A549 (cell line): ENCODE measurements at places on chromosomes 13 and 19.

GRCh38 chr19:29495901-29496441 lies 29.8 kb upstream of the VSTM2B start:
- DNase-seq = no peak

DNA sequence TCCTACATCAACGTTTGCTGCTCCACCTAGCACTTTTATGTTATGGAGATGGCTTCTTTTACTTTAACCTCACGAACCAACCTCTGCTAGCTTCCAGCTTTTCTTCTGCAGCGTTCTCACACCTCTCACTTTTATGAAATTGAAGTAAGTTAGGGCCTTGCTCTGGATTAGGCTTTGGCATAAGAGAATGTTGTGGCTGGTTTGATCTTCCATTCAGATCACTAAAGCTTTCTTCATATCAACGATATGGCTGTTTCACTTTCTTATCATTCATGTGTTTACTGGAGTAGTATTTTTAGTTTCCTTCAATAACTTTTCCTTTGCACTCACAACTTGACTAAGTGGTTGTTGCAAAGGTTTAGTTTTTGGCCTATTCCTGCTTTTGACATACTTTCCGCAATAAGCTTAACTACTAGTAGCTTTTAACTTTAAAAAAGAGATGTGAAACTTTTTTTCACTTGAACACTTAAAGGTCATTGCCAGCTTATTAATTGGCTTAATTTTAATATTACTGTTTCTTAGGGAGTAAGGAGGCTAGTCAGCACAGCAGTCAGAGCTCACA lies 60.0 kb upstream of the SPRY2 start:
- DNase-seq = no peak

- no peak for DNase-seq
These were observed 307.7 kb downstream of the PCDH9 start for GRCh38 chr13:66922444-66922843.

DNA sequence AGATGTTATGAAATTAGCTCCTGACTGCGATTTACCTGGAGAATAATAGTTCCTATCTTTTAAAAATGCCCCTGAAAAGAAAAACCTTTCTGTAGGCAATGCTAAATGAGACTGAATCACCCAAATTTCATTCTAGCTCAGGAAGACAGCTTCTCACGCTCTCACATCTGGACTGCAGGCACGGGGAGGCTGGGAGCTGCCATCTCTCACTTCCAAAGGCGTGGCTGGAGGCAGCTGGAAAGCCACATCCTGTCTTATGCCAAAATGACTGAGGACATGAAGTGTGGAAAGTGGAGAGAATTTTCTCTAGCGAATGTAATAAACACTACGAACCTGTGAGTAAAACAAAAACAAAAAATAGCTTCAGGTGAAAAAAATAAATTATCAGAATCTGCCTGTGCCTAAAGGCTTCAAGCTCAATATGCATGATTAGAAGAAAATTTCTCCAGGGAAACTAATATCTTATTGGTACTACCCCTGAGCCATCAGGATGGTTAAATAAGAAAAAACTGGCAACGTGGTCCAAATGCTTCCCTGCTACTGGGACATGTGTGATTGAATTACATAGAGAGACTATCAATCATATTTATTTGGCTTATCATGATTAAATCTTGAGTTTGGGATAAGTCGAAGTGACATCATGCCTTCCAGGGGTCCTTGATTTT lies 58.1 kb upstream of the UBL3 start:
- no peak for DNase-seq

GRCh38 chr13:36146511-36147269 lies 15.5 kb upstream of the DCLK1 start:
- no peak for DNase-seq

GRCh38 chr19:40663695-40664692 lies 26.5 kb downstream of the NUMBL start:
- DNase-seq = no peak

GRCh38 chr13:78168981-78169380 lies 250.3 kb upstream of the EDNRB start:
- no peak for DNase-seq

GRCh38 chr19:14006766-14007562 lies 844 bp upstream of the RFX1 start:
- DNase-seq = no peak

DNA sequence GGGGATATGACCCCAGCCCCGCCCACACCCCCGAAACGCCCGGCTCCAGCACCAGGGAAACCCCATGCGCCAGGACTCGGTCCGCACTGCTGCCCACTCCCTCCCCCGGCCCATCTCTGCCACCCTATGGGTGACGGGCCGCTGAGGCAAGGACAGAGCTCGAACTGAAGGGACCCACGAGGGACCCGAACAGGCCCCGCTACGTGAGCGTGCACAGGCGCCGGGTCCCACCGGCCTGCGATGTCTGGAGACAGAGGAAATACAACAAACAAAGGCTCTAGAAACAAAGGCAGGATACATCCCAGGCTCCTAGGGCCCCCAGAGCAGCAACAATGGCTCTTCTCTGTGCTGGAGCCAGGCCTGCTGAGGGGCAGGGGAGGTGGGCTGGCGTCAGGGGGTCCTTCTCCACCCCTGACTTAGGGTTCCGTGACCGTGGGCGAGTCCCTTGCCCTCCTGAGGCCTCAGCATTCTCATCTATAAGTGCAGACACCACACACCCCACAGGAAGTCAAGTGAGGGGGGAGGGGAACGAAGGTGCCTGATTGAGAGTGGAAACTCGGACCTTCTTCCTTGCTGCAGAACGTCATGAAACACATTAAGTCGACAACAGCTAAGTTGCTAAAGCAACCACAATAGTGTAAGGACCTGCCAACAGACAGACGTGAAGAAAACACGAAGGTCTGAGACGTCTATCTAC lies 3.1 kb downstream of the ABHD17A start:
- DNase-seq = no peak

- peak; percentile 73 for DNase-seq
These were observed 150.2 kb downstream of the NDFIP2 start for GRCh38 chr13:79631051-79631659.

DNA sequence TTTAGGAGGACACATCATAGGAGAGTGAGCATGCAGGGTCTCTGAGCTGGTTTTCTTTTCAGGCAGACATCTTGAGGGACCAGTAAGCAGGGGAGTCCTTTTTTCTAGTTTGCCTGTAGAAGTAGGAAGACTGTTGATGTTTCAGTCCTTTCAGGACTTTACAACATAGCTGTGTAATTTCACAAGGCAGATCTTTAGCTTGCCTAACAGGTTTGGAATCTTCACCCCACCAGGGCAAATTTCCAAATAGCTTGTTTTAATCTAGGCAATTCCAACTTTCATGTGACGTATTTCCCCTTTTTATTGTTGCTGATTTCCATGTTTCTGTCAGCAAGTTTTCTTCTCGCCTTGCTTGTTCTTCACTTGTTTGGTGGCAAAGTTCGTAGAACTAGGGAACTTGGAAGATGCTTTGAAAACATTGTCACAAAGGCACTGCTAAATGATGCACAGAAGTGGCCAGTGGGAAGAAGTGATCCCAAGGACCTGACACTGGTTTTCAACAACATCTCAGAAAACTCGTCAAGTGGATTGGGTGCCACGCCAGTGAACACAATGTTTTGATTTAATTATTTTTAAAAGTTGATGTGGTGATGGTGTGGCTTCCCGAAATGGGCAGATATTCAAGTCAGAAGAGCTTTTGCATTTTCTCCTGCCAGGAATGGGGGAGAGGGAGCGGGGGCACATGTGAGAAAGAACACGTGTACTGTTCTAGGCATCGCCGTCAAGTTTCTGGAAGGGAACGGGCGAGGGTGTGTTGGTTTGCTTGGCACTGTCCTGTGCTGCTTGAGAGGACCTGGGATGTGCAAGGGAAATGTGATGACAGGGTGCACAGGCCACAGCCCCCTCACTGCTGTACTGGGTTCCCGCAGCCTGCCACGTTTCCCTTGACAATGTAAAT lies 418.6 kb downstream of the OXGR1 start:
- no peak for DNase-seq

DNA sequence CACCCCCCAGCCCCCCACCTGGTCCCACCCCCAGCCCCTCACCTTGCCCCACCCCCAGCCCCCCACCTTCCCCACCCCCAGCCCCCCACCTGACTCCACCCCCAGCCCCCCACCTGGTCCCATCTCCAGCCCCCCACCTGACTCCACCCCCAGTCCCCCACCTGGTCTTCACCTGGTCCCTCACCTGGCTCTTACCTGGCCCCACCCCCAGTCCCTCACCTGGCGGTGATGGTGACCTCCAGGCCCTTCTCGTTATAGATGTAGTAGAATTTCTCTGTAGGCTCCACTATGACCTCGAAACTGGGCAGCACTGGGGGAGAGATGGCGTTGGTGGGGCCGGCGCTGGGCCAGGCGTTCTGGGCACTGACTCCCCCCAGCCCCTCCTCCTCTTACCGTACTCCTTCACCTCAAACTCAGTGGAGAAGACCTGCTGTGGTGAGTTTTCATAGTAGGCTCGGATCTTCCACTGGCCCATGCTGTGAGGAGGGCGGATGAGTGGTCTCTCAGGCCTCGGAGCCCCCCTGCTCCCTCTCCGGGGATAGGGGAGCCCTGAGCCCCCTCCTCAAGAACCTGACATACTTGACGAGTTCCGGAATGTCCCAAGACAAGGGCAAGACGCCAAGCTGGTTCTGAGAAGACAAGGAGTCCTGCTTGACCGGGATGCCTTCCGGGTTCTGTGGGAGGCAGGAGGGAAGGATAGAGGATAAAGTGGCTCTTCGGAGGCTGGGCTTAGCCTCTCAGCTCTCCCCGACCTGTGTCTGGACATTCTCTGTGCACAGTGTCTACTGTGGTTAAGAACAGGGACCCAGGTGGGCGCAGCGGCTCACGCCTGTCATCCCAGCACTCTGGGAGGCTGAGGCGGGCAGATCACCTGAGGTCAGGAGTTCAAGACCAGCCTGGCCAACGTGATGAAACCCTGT lies 6.4 kb downstream of the C3 start:
- no peak for DNase-seq

DNA sequence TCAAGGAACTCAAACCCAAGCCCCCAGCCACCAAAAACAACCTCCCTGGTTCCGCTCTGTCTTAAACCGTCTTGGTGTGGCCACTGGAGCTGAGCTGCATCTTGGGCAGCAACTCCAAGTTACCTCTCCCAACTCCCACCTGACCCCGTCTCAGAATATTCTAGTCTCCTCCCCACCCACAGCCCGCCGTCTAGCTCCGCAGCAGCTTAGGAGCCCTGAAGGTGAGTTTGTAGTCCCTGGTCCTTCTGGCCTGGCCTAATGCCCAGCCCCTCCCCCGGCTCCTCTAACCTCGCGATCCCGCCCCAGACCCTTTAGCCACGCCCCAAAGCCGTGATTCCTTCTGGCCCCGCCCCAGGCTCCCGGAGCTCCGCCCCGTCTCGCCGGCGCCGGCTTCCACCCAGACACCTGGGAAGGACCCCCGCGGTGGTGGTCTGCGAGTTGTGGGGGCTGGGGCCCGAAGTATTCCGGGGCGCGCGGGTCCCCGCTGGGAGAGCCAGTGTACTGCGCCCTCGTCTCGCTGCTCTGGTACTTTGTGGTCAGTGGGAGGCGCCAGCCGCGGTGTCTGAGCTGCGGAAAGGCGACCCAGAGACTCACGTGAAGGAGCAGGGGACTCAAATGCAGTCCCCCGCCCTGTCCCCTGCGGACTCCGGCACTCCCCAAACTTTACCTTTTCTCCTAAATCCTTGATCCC lies 2.5 kb upstream of the LHB start:
- peak; percentile 77 for DNase-seq
